ENCODE measurements at places on chromosomes 16 and 17.
A peak's percentile ranks its signal among the peaks of the same experiment; 100 is the strongest.

- H3K4me3 ChIP-seq: no peak overlapping the region
- H3K27ac ChIP-seq: no peak overlapping the region
- H3K36me3 ChIP-seq: no peaks in the 10 kb centered on the region
- DNase-seq: peak; percentile 48
- no peaks in the 10 kb centered on the region for H3K27me3 ChIP-seq
- no peaks in the 10 kb centered on the region for H3K4me1 ChIP-seq
These were observed 186.0 kb upstream of the TNRC6C start for GRCh38 chr17:77772461-77772897.

DNA sequence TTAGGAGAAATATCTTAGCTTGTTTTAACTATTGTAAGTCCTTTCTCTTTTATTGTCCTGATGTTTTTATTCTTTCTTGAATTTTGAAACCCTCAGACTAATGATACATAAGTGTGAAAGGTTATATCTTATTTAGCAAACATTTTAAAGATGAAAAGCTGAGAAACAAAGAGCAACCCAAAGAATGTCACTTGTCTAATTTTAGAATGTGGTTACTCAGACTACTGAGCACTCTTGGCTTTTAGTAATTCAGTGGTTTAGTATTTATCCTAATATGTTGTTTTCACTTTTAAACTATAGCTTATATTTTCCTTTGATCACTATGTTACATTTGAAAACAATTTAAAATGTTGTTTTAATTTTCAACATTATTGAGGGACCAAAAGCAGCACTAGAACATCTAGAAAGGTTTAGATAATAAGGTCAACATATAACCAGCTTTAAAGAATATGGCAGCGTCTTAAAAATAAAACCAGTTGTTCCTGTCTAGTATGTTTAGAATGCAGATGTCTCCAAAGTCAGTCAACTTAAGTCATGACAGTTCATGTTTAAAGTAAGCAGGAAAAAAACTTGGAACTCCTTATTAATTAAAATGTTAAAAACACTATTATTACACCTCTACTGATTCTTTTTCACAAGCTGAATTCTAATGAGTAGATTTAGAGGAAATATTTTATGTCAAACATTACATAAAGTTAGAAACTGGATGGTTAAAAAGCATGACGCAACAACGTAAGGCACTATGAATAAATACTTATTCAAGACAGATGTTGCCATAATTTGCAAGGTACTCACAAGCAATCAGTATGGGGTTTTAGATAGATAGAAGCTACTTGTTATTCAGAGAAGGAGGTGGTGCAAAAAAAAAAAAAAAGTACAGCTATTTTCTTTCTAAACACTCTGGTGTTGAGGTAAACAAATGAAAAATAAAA lies 2.4 kb downstream of the MBTD1 start:
- H3K36me3 ChIP-seq: peaks cover 9% of the 10 kb centered on the region
- no peaks in the 10 kb centered on the region for H3K27me3 ChIP-seq
- H3K27ac ChIP-seq: peak overlapping the region; percentile 100
- peaks cover 32% of the 10 kb centered on the region for H3K4me1 ChIP-seq
- no peak for DNase-seq

GRCh38 chr16:72125635-72126428 lies 32.2 kb downstream of the DHX38 start:
- no peaks in the 10 kb centered on the region for H3K36me3 ChIP-seq
- DNase-seq: no peak
- H3K4me1 ChIP-seq: peaks cover 15% of the 10 kb centered on the region
- H3K27ac ChIP-seq: no peak overlapping the region

GRCh38 chr16:2467528-2468232 lies 3.4 kb upstream of the NTN3 start:
- H3K36me3 ChIP-seq: peaks cover 5% of the 10 kb centered on the region
- peak overlapping the region; percentile 74 for H3K4me3 ChIP-seq
- peaks cover 43% of the 10 kb centered on the region for H3K4me1 ChIP-seq
- peak; percentile 40 for DNase-seq
- peaks cover 43% of the 10 kb centered on the region for H3K27me3 ChIP-seq

DNA sequence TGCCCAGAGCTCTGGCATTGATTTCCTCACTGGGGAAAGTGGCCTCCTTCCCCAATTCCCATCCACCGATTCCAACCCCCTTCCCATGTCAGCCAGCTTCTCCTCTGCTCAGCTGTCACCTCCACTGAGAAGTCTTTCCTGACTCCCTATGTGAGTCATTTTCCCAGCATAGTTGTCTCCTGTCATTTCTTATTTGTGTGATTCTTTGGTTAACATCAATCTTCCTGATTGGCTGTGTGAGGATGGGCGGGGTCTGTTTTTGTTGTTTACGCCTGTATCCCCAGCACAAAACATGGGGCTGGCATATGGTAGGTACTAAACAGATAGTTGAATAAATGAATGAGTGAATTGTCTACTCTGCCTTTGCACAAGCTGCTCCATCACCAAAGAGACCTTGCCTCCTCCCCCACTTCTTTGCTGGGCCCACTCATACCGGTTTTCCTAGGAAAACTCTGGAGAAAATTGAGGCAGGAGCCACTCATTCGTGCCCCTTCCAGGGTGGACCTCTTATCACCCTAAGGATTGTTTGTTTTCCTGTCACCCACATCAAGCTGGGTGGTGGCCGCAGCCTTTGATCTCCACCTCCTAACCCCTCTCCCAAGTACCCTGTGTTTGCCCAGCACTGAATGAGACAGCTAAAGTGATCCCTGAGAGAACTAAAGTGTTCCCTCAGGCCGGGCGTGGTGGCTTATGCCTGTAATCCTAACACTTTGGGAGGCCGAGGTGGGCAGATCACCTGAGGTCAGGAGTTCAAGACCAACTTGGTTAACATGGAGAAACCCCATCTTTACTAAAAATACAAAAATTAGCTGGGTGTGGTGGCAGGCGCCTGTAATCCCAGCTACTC lies 1.2 kb upstream of the GRB7 start:
- no peak for DNase-seq
- H3K4me3 ChIP-seq: no peak overlapping the region
- H3K27ac ChIP-seq: no peak overlapping the region
- no peaks in the 10 kb centered on the region for H3K36me3 ChIP-seq
- H3K27me3 ChIP-seq: peaks cover 28% of the 10 kb centered on the region

DNA sequence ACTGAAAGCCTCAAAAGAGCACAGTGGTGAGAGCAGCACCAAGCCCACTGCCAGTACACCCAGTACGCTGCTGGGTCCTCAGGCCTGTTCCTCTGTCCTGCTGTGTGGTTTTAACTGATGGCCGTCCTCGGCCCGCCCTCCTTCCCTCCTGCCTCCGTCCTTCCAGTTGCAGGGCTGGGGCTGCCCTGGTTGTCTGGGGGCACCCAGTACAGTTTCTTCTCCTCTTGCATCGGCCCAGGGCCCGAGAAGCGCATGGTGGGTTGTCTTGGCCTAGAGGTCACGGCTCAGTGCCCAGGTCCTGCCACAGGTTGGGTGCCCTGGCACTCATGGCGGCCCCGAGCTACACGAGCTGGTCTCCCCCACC lies 70.8 kb upstream of the KCTD5 start:
- peak overlapping the region; percentile 7 for H3K27ac ChIP-seq
- DNase-seq: no peak
- peaks cover 3% of the 10 kb centered on the region for H3K4me1 ChIP-seq
- H3K27me3 ChIP-seq: no peaks in the 10 kb centered on the region
- no peak overlapping the region for H3K4me3 ChIP-seq

GRCh38 chr16:15865742-15866141 lies 8.9 kb upstream of the MYH11 start:
- H3K36me3 ChIP-seq: peaks cover 20% of the 10 kb centered on the region
- H3K4me1 ChIP-seq: no peaks in the 10 kb centered on the region
- H3K27me3 ChIP-seq: no peaks in the 10 kb centered on the region
- H3K27ac ChIP-seq: no peak overlapping the region
- H3K4me3 ChIP-seq: no peak overlapping the region
- no peak for DNase-seq

DNA sequence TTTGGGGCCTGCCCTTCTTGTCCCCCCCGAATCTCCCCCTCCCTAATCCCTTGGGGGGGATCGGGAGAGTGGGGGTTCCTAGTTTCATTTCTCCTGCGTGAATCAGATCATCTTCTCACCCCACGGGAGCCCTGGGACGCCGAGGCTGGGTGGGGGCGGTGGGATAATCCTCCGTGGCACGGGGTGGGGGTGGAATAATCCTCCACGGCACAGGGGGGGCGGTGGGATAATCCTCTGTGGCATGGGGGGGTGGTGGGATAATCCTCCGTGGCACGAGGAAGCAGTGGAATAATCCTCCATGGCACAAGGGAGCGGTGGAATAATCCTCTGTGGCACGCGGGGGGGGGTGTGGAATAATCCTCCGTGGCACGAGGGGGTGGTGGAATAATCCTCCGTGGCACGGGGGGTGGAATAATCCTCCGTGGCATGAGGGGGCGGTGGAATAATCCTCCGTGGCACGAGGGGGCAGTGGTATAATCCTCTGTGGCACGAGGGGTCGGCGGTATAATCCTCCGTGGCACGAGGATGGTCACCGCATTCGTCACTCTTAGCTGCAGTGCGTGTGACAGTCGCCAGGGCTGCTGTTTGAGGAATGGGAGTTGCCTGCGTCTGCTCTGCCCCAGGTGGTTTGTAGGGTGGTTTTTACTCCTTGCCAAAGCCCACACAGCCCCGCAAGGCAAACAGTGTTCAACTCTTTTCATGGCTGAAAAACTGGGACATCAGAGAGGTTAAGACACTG lies 156.9 kb downstream of the LAT start:
- no peaks in the 10 kb centered on the region for H3K27me3 ChIP-seq
- H3K4me1 ChIP-seq: no peaks in the 10 kb centered on the region
- H3K36me3 ChIP-seq: peaks cover 19% of the 10 kb centered on the region
- no peak overlapping the region for H3K27ac ChIP-seq
- no peak overlapping the region for H3K4me3 ChIP-seq
- no peak for DNase-seq

All from common myeloid progenitor, CD34-positive (primary cell).